EH (cell line): ENCODE measurements at places on chromosomes 16 and 17.

DNA sequence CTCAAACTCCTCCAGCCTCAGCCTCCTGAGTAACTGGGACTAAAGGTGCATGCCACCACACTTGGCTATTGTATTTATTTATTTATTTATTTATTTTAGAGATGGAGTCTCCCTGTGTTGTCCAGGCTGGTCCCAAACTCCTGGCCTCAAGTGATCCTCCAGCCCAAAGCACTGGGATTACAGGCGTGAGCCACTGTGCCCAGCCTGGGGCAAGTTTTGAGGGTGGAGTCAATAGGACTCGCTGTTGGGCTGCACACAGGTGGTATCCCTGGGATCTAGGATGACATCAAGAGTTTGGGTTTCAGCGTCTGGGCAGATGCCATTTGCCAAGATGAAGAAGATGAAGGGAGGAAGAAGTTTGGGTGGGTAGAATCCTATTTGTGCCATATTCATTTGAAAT lies 213.9 kb downstream of the GSG1L start:
- DNase-seq: no peak

DNA sequence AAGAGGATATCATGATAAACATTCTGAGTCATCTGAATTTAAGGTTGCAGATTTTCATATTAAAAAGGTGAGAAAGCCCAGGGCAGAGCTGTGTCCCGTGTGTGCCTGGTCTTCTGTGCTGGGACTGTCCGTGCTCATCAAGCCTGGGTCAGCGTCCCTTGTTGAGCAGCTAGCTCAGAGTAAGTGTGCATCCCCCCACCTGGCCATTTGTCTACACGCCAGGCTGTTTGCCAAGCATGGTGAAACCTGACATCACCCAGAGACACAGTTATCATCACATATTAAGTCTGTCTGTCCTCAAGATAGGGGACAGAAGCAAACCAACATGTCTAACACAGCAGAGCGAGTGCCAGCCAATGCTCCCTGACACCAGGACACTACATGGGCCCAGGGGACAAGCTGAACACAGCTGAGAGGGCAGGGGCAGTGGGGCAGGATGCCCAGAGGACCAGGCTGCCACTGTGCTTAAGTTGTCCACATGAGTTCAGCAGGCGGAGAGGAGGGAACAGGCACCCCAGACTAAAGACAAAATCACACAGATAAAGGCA lies 57.9 kb upstream of the CNEP1R1 start:
- DNase-seq: no peak

DNA sequence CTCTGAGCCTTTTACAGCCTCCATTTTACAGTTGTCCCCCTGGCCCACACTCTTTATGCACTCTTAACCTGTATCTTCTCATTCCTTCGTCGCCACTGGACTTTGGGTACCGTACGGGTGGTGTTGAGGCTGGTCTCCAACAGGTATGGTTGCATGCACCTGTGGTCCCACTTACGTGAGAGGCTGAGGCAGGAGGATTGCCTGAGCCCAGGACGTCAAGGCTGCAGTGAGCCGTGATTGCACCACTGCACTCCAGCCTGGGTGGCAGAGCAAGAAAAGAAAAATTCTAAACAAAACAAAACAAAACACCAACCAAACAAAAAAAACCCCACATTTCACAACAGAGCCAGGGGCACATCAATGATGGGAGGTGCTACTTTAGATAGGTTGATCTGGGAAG lies 14.4 kb upstream of the TMEM98 start:
- no peak for DNase-seq

DNA sequence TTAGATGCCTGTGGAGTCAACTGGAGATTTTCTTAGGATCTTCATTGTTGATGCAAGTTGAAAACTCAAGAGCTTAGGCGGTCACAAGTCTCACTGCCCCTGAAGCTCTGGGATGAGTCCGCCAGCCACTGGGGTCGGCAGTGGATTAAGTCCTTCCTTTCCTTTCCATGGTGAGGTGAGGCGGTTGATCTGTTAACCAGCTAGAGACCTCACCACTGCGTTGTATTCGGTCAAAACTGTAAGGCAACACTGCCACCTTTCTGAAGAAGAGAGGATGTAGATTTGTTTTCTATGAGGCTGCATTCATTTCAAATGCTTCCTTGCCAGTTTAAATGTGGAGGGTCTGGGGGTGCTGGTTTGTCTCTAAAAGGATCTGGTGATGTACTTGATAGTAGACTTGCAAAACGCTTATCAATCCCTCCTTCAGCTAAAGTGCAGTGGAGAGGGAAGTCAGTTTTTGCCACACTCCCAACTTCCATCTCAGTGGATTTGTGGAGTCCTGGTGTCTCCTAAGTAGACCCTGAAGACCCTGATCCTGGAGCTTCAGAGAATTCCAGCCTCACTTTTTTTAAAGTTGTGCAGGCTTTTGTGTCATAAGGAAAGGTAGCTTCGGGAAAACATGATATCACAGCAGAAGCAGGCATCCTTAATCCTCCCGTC lies 1.7 kb downstream of the MYOCD start:
- DNase-seq: peak; percentile 87

GRCh38 chr17:63338272-63338671 lies 107.8 kb downstream of the CYB561 start:
- no peak for DNase-seq

DNA sequence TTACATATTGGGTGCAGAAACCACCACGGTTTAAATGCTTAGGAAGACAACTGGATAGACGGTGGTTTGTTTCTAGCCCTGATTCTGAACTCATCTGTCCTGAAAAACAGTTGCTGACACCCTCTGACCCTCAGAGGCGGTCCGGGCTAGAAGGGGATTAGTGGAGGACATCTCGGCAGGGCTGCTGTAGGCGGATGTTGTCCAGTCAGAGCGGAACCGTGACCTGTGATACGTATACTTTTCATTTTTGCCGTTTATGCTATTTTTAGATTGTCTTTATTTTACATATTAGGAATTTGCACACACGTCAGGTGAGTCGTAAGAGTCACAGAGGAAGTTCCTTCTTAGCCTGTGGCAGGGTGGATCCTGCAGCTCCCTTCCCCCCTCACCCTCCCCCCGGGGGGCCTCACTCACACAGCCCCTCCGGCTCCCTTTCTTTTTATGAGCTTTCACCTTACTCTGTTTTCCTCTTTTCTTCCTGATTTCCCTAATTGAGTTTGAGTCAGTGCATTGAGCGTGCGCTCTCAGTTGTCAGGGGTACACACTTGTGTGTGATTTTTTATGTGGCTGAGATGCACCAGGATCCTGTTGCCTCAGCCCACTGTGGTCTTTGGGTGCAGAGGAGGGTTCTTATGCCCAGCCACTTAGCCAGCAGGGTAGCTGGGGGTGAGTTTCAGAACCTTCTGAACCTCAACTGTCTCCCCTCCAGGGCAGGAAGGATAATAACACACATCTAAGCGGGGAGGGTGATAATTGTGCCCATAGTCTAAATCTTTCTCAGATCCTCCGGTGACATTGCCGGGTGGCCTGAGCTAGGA lies 211.1 kb upstream of the CHMP6 start:
- DNase-seq: no peak

GRCh38 chr17:9999919-10000695 lies 95.0 kb upstream of the RCVRN start:
- DNase-seq: no peak

GRCh38 chr16:51120730-51121347 lies 30.2 kb downstream of the SALL1 start:
- no peak for DNase-seq
